BE2C (cell line): ENCODE measurements at places on chromosomes 6 and 20.
A peak's percentile ranks its signal among the peaks of the same experiment; 100 is the strongest.

DNA sequence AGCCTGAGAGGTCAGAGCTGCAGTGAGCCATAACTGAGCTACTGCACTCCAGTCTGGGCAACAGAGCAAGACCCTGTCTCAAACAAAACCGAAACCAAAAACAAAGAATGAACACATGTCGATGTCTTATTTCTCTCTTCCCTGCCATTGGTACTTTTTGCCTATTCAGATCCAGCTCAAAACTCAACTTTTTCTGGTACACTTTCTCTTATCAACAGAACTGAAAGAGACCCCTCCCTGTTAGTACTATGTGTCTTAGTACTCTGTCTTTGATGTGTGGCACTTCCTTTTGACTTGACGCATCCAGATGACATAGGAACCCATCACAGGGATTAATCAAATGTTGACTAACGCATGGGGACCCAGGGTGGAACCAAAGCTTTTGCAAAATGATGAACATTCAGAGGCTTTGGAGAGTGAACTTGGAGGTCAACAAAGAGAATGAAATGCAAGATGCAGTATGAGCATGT is 44.8 kb downstream of the AKAP12 start:
- DNase-seq, result no peak

DNA sequence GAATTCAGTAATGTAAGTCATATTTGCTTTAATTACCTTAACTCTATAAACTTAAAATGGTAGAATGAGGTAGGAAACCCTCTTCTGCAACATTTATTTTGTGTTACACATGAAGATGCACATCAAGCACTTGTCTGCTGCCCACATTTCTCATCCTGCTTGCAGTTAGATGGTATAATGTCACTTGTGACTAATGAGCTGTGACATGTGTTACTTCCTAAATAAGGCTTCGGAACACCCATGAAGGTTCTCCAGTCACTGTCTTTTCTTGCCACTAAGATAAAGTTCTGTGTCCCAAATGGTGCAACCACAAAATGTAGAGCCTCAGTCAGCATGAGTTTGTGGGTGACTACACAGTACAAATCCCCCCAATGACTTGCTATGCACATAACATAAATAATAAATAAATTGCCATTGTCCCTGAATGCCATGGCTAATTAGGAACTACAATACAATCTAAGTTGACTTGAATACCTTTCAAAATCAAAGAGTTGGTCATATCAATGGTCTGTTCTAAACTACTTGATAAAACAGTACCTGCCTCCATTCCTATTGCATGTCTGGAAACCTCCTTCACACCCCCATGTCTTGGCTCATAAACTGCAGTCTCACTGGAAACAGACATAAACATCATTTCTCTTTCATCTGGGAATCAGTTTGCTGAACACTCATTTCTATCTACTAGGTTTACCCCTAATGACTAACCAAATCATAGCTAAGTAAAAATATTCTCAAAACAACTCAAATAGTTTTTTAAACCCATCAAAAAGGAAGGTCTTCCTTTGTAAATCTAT is 157.2 kb downstream of the PTPRK start:
- DNase-seq, result no peak

GRCh38 chr20:20824924-20825584 is 112.6 kb upstream of the RALGAPA2 start:
- DNase-seq, result peak; percentile 67

DNA sequence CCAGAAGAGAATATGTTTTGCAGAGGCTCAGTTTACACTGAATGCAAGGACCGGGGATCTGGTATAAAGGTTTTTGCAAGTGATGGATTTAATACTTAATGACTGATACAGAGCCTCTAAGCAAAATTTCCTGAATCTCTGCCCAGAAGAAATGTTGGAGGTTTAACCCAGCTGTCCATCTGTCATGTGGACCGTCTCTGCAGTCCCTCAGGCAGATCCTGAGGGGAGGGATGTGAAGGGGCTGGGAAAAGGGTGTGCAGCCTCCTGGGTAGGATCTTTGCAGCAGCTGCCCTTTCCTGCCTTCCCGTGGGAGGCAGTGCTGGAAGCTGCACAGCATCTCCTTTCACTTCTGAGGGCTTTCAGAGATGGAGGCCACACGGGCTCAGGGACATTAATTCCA is 207.0 kb downstream of the SLC24A3 start:
- DNase-seq, result no peak

- DNase-seq, result no peak
Measured at GRCh38 chr6:44072452-44072958, 54.7 kb downstream of the MRPL14 start.

GRCh38 chr6:11616200-11616611 is 78.7 kb downstream of the TMEM170B start:
- no peak for DNase-seq

DNA sequence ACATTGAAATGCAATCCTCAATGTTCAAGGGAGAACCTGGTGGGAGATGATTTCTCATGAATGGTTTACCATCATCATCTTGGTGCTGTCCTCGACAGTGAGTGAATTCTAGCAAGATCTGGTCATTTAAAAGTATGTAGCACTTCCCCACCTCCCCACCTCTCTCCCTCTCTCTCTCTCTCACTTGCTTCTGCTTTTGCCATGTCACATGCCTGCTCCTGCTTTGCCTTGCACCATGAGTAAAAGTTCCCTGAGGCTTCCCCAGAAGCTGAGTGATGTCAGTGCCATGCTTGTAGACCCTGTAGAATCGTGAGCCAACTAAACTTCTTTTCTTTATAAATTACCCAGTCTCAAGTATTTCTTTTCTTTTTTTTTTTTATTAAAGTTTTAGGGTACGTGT is 60.5 kb downstream of the DST start:
- no peak for DNase-seq

GRCh38 chr6:81731814-81732213 is 20.7 kb downstream of the TENT5A start:
- DNase-seq, result no peak

- DNase-seq, result no peak
Measured at GRCh38 chr6:53795702-53796450, 1.1 kb downstream of the LRRC1 start.

DNA sequence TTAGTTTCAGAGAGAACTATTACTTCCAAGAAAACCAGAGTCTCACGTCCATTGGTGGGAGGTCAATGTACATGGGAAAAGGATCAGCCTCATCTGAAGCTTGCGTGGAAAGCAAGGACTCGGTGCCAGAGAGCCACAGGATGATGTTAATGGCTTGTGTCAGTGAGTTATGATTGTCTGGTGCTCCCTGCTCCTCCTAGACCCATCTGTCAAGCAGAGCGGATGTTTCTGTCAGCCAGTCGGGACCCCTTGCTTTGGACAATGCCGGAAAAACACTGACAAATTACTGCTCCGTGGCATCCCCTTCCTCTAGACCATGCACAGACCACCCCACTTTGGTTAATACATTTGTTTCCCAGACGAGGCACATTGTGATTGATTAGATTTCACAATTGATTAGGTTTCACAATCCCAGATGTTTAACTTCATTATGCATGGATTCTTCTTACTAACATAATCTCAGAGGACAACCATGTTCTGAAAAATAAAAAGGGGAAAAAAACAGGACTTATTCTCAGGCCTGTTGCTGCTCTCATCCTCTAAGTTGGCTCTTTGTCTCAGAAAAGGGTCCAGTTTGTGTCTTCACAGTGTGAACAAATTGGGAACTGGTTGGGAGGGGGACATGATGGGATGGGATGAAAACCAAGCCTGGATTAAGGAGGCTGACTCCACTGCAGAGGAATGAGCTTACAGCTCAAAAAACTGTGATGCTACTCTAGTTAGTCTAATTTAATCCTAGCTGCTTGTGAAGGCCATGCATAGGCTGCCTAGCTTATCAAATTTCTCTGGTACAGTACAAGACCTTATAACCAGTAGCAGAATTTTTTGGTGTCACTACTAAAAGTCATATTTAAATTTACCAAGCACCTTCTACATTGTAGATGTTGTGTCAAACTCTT is 51.9 kb downstream of the UNC5CL start:
- DNase-seq, result no peak

- no peak for DNase-seq
Measured at GRCh38 chr6:109449795-109450673, 5.5 kb downstream of the MICAL1 start.

- DNase-seq, result no peak
Measured at GRCh38 chr6:81768150-81768942, 15.9 kb upstream of the TENT5A start.

DNA sequence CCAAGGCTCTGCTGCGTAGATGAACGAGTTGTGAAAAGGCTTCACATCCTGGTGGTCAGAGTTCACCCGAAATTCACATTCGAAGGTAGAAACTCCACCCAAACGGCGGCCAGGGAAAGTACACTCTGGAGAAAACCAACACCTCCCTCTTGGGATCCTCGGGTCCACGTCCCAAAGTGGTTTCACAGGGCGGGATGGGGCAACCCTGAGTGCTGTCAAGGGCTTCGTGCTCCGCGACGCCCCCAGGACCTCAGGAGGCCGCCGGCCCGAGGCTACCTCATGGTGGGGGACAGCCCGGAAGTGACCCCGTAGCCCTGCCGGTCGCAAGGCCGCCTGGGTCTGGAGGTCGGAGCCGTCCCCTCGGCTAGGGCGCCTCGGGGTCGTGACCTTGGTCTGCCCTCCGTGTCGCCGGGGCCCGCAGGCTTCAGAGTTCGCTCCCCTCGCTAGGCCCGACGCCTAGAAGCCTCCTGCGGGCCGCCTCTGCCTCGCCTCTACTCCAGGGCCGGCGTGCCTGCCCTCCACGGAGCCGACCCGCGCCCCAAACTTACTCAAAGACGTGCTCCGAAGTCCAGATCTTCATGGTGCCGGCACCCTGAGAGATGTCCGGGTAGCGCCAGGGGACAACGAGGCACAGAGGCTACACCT is at the start of gene PRELID3B:
Gene PRELID3B, minus strand, starts transcription at position 636 of the 645 bp plus-strand sequence. Its CDS starts 56 bp downstream, at position 580.
- no peak for DNase-seq

- DNase-seq, result peak; percentile 82
Measured at GRCh38 chr6:111614833-111615582, 9.3 kb upstream of the TRAF3IP2 start.

- DNase-seq, result no peak
Measured at GRCh38 chr6:144077871-144078270, 17.5 kb downstream of the SF3B5 start.

DNA sequence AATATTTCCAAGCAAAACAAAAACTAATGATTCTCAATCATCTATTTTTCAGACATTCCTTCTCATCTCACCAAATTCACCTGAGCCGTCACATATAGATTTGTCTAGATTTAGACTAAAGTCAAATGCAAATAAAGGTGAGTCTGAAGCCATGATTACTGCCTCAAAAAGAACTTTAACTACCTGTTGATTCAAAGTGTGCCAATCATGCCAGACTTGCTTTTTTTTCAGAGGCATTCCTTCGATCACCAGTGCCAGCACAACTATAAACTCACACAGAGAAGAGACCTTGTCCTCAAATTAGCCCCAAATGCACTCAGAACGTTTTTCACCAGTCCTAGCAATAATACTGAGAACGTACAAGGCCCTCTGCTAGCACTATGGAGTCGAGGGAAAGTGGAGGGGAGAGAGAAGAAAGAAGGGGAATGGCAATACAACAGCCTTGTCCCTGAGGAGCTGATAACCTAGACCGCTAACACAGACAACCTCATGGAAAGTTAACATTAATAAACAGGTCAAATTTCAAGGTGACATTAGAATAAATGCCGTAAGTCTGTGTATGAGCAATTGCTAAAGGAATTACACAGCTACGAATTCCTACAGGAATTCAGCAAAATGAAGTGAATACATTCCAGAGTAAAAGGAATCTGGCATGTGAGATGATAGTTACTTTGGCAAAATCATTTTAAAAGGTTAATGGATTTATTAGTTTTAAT is 60.9 kb downstream of the EPB41L2 start:
- DNase-seq, result no peak

GRCh38 chr6:36138667-36139066 is 8.4 kb downstream of the MAPK13 start:
- DNase-seq, result no peak

- DNase-seq, result no peak
Measured at GRCh38 chr6:148625609-148626008, 121.2 kb upstream of the UST start.

GRCh38 chr6:132382630-132383175 is 18.6 kb downstream of the MOXD1 start:
- DNase-seq, result no peak

DNA sequence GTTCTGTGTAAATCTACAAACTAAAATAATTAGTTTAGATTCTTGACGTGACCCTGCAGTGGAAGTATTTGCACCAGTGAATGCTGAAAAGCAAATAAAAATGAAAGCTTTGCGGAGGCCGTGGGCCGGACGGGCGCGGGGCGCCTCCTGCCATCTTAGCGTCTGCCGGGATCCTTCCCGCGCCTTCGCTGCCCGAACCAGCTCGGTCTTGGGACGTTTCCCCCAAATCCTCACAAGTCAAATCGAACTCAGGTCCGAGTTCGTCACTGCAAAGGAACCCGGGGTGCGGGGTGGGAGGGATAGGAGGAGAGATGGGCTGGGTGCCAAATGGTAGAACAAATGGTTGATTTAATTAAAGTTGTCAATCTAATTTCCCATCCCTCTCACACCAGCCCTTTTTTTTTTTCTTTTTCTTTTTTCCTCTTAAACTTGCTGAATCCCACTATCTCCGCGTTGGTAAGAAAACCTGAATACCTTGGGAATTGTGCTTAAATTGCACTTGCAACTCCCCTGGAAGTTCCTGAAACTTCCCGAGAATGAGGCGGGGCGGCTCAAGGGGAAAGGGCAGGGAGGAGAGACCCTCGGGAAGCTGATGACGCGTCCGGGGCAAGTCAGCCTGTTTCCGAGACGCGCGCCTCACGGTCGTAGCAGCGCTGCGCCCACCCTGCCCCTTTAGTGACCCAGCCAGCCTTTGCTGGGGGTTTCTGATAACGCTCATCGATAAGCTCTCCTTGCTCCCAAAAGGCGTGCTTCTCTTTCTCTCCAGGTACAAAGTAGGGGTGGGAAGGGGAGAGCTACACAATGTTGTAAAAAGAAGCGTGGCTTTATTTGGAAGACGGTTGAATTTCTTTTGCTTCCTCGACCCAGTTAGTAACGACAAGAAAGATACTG is 1.8 kb downstream of the GJA1 start:
- DNase-seq, result peak; percentile 11

DNA sequence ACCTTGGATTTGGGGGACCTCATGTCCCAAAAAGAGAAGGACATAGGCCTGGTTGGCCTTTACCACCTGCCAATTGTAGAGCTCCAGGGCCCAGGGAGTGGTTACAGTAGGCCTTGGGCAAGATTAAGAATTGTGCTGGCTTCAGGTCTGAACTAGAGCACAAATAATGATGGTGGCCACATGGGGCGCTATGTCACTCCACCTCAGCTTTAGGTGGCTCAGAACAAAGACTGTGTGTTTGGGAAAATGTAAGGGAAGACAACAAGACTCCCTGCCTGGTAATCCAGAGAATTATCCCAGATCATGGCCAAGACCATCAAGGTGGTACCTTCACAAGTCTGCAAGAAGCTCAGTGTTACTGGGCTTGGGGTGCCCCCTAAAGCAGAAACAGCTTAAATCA is 224.9 kb upstream of the OPRM1 start:
- no peak for DNase-seq

- peak; percentile 70 for DNase-seq
Measured at GRCh38 chr20:63056236-63057170, 49.7 kb upstream of the BHLHE23 start.

GRCh38 chr6:144478483-144478882 is 193.3 kb downstream of the UTRN start:
- DNase-seq, result no peak
